ENCODE measurements at places on chromosomes 13 and 19.

GRCh38 chr19:46980761-46981160 is 38.9 kb upstream of the NPAS1 start:
- no peak for DNase-seq

- DNase-seq: peak; percentile 60
These were observed 234.3 kb downstream of the LMO7 start for GRCh38 chr13:75870397-75870903.

- no peak for DNase-seq
These were observed 273.2 kb downstream of the MYO16 start for GRCh38 chr13:108902405-108903155.

GRCh38 chr13:77751513-77752456 is 54.3 kb downstream of the SLAIN1 start:
- peak; percentile 76 for DNase-seq

Data from GM23338 (cell line).